ENCODE measurements at places on chromosomes 1 and 21.

DNA sequence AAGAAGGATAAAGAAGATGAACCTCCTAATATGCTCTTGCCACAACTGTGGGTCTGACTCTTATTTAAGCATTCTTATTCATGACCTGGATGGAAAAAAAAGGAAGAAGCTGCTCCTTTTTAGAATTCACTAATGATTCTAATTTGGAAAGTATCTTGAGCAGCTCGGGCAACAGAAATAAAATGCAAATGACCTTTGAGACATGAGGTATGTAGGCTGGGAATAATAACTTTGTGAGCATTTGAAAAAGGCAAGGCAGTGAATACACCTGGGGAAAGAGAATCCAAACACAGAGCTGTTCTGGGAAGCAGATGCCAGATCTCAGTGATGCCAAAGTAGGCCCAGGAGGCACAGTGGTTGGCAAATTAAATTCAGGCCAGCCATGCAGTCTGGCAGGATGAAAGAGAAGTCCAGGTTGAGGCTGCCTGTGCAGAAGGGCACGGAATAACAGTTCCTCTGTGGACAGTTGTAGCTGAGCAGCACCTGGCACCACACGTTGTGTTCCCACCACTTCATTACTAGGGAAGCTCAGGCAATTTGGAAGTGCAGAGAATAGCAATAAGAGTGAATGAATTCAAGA, 320.8 kb upstream of the ST6GALNAC5 start:
- DNase-seq, result no peak

GRCh38 chr1:28087614-28088167, 719 bp downstream of the EYA3 start:
- no peak for DNase-seq

GRCh38 chr1:33984906-33985565, 121.2 kb downstream of the HMGB4 start:
- DNase-seq, result no peak

DNA sequence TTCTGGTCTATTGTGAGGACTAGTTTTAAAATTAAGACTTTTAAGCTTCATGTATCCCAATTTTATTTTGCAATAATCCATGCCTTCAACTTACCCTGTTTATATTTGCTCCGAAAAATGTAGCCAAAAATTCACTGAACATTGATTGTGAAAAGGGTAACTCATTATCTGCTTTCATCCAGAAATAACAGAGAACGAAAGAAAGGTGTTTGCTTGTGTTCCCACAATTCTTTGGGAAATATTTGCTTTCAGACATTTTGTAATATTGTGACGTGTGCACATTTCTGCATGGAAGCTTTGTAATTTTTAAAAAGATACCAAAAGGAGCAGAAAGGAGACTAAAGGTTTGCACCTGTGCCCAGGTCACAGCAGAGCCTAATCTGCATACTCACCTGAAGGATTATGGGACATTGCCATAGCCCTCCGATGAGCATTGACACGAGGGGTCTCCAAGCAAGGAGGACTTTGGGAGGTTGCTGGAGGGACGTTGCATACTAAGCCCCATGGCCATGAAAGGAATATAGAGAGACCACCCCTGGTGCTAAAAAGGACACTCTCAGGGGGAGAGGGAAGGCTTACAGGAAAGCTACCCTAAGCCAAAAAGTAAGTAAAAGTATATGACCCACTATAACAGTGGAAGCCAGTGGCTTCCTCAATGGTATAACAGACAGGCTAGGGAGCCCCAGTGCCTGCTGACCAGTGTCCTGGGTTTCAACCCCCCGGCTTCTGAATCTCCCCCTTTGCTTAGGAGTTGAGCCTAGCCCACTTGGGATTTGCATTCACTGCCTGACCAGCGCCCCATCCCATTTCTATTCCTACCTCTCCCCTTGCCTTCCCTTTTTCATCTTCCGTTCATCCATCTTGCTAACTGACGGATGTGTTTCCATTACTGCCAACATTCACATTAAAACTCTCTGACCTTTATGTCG, 148.6 kb upstream of the ZC3H12A start:
- no peak for DNase-seq

DNA sequence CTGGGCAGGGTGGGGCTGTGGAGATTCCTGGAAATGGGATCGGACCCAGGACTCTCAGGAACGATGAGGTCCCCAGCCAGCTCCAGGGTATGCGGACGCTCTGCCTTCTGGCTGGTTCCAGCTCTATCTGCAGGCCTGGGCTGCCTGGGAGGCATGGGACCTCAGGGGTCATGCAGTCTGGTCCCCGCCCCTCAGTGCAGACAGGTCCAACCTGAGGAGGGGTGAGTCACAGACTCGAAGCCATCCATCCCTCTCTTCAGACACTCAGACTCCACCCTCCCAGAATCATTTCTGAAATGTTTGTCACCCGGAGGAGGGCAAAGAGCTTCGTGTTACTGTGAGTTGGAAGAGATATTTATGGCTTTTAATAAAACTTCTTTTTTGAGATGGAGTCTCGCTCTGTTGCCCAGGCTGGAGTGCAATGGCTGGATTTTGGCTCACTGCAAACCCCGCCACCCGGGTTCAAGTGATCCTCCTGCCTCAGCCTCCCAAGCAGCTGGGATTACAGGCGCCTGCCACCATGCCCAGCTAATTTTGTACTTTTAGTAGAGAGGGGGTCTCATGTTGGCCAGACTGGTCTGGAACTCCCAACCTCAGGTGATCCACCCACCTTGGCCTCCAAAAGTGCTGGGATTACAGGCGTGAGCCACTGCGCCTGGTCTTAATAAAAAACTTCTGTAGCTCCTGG, 5.9 kb upstream of the MYOM3 start:
- no peak for DNase-seq

DNA sequence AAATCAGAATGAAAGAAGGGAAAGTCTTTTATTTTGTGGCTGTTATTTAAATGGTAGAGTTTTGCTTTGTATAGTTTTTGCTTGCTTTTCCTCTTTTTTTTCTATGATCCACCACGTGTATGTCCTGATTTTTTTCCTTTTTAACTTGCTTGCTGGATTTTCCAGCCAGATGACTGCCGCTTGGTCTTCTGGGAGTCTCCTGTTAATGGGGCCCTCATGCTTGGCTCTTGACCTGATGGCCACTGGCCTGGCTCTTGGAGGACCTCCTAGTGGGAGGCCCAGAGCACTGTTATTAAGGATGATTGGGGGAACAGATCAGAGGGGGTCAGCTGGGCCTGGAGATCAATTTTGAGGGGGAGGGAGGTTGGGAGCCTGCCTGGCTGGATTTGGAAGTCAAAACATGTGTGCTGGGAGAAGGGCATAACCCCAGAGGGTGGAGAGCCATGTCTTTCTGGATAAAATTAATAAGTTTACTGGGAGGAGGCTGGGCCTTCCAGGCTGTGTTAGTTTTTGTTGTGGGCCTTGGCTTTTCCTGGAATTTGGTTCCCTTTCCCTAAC, 1.2 kb downstream of the FGGY start:
- no peak for DNase-seq

- DNase-seq, result no peak
Measured at GRCh38 chr1:229579059-229579673, 20.7 kb upstream of the ABCB10 start.

GRCh38 chr21:45887120-45887611, 94.4 kb upstream of the COL6A1 start:
- DNase-seq, result no peak

DNA sequence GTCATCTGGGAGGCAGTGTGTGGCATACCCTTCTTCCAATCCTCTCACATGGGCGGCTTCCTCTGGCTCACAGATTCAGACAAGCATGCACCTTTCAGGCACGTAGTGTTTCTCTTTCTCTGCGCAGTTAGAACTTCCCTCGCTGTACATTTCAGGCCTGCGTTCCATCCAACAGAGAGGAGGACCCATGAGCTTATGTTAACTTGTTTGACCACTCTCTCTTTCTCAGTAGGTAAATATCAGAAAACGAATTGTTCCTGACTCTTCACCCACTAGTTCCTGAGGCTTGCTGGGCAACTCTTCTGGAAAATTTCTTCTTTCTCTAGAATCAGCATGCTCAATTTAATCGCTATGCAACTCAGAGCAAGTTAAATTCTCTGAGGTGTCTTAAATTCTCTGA, 85.5 kb downstream of the DDX20 start:
- no peak for DNase-seq

DNA sequence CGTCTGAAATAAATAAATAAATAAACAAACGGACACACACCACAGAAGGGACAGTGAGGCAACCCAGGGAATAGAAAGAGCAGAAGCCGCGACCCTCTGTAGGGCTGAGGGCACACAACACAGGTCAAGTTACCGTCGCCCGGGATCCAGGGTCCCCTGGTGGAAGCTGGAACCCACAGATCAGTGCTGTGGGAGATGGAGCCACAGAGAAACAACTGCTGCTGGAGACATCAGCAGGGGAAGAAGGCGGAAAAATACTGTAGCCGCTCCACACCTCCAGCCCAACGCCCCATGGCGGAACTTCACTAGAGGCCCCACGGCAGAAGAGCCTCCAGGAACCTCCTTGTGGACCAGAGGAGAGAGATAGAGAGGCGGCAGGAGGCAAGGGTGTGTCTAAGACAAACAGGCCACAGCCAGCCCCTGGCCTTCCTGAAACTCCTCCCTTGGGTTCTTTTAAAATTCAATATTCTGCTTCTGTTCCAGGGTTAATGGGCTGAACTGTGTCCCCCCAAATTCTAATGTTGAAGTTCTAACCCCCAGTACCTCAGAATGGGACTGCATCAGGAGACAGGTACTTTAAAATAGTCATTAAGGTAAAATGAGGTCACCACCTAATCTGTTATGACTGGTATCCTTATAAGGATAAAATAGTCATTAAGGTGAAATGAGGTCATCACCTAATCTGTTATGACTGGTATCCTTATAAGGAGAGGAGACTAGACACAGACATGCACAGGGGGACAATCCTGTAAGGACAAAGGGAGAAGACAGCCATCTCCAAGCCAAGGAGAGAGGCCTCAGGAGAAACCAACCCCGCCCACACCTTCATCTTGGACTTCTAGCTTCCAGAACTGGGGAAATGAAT, 7.7 kb upstream of the HLCS start:
- no peak for DNase-seq

- no peak for DNase-seq
Measured at GRCh38 chr1:56797065-56797685, 22.0 kb downstream of the FYB2 start.

DNA sequence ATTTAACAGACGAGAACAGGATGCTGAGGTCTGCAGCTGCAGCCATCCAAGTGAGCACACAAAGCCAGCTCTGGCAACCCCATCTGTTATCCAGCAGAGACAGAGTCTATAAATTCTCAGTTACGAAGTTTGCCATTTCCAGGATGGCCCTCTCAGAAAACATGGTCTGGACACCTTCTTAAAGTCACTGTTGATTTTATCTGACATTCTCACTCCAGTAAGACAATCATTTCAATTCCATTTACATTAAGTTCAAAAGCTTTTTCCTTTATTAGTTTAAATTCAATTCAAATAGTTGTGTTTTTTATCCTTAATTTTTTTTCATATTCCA, 125.5 kb downstream of the DMRTB1 start:
- no peak for DNase-seq

- DNase-seq, result no peak
Measured at GRCh38 chr1:14242123-14242522, 356.4 kb upstream of the KAZN start.

- DNase-seq, result no peak
Measured at GRCh38 chr1:29703596-29704370, 467.5 kb downstream of the PTPRU start.

DNA sequence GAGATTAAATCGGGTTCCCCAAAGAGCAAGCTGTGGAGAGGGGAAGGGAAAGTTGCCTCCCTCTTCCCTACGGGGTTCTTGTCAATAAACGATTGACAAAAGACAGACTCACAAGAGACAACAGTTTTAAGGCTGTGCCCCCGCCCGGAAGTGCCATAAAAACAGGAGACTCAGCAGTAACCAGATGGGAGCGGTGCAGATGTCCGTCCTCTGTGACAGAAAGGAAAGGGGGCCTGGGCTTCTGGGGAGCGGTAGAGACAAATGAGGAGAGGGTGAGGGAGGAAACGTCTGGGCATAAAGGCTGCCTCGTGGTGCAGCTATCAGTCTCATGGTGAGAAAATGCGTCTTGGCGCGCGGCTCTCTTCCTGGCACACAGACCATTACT, 5.9 kb downstream of the TP73 start:
- DNase-seq, result no peak

- DNase-seq, result no peak
Measured at GRCh38 chr1:101122452-101123166, 97.0 kb upstream of the DPH5 start.

- no peak for DNase-seq
Measured at GRCh38 chr1:239091537-239091936, 294.8 kb upstream of the CHRM3 start.

- DNase-seq, result no peak
Measured at GRCh38 chr1:193408782-193409293, 222.4 kb upstream of the B3GALT2 start.
